ENCODE measurements at places on chromosomes 7 and 10.

- no peak for DNase-seq
These were observed 61.3 kb downstream of the GFRA1 start for GRCh38 chr10:116211682-116212081.

DNA sequence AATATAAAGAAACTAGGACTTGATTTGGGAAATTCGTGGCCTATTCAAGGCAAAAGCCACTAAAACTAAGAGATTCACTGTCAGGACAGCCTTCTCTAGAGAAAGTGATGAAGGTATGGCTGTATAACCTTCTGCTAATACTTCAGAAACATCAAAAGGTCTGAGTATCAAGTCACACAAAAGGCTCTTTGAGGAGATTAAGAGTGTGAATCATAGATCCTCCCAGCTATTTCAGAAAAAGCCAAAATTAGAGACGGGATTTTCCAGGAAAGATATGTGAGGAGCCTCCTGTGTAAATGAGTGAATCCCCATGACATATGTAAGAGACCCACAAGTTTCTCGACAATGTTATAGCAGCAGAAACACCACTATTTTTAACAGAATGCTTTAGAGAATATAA, 56.2 kb downstream of the UBE3C start:
- DNase-seq, result no peak

DNA sequence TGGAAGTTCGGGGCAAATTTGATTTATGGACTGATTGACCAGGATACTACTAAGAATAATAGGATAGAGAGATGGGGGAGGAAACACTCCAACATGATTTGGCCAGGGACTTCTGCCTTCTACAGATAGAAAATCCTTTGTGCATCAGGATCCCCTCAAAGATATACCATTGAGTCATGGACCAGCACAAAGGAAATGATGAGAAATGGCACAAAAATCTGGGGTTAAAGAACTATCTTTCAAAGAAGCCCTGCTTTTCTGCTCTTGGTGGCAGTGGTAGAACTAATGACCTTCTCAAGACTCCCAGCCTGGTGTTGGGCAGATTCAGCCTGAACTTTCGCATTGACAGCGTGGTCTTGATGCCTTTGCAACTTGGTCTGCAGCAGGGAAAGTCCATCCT, 27.6 kb upstream of the LAMB1 start:
- DNase-seq, result no peak

DNA sequence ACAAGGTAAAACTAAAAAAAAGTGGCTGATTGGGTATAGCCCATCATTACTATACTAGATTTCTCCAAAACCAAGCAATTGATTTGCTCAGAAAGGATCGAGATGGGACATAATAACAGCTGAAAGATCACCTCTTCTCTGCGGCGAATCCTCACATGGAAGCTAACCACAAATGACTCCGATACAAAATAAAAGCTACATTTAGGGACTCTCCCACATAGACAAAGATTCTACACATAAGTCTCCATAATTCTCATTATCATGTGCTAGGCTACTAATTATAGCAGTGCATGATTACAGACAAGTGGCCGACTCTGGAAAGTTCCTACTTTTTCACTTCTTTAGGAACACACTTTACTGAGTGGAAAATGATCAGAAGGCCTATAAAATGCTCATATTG, 116.9 kb downstream of the RSU1 start:
- no peak for DNase-seq

GRCh38 chr7:123727071-123727837, 21.5 kb downstream of the WASL start:
- DNase-seq, result no peak

DNA sequence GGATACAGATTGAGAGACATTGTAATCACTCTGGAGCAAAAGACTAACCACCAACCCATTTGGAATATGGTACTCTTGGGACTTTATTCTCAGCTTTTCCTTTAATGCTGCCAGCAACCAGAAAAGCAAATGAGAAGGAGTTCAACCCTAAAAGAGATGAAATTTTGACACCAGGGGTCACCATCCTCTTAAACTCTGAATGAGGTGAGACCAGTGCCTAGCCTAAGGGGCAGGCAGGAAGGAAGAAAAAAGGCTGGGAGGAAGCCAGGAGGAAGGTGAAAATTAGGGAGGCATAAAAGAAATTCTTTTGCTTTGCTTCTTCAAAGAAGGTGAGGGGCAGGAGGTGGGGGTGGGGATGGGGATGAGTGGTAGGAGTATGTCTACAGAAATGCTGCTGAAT, 135.8 kb downstream of the JAZF1 start:
- DNase-seq, result no peak

- DNase-seq, result no peak
These were observed 126.5 kb upstream of the HABP2 start for GRCh38 chr10:113426181-113426877.

DNA sequence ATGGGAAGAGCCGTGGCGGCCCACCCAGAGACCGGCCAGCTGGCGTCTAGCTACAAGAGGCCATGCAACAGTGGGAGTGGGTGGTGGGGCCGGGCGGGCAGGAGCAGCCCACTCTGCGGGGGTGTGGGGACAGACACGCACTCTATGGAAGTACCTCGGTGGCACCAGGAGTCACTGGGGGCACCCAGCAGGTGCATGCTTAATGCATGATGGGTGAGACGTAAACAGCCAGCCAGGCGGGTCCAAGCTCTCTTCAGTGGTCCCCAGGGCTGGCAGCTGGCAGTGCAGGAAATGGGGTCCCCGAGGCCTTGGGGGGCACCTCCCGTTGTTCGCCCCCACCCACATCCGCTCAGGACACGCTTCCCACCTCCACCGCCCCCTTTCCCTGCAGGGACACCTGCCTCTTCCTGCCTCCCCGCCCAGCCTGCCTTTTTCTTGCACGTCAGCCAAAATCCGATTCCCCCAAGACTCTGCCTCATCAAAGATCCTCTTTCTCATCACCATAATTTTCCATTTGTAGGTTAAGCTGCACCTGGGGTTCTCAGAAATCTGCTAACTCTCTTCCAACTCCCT, 22.6 kb upstream of the PSMG3 start:
- DNase-seq, result no peak

- DNase-seq, result no peak
These were observed 76.4 kb upstream of the LRRC17 start for GRCh38 chr7:102836191-102836919.

GRCh38 chr10:93054486-93054885, 6.1 kb upstream of the CYP26C1 start:
- DNase-seq, result no peak

GRCh38 chr10:101111547-101111946, 19.6 kb upstream of the TLX1 start:
- DNase-seq, result no peak

- DNase-seq, result no peak
These were observed 5.6 kb downstream of the C10orf105 start for GRCh38 chr10:71714031-71714410.

DNA sequence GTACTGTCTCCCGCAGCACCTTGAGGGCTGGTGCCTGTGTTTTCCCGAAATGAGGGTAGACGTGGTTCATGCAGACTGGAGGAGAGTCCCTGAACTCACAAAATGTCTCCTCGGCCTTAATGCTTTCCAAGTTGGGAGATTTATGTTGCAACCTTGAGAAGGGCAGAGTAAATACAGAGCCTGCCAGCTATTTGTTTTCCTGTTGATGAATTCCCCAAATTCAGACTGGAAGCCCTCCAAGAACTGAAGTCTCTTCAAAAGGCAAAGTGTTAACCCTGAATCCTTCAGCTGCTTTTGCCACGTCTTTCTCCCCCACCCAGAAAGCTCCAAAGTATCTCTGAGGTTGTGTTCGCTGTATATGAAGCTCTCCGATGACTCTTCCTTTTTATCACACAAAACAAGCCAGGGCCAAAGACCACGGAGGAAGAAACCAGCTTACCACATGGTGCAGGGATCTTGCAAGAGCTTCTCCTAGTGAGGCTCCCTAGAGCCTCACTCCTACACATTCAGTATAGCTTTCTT, 254.7 kb upstream of the NFE2L3 start:
- no peak for DNase-seq

GRCh38 chr10:70931168-70931815, 42.9 kb upstream of the PCBD1 start:
- DNase-seq, result no peak

- DNase-seq, result no peak
These were observed 298.5 kb downstream of the GLRX3 start for GRCh38 chr10:130434446-130435385.

GRCh38 chr7:40244226-40244625, 109.4 kb downstream of the SUGCT start:
- no peak for DNase-seq

- no peak for DNase-seq
These were observed 58.9 kb downstream of the SH2D4B start for GRCh38 chr10:80596391-80597257.

GRCh38 chr7:7522421-7522820, 13.3 kb downstream of the COL28A1 start:
- DNase-seq, result no peak

DNA sequence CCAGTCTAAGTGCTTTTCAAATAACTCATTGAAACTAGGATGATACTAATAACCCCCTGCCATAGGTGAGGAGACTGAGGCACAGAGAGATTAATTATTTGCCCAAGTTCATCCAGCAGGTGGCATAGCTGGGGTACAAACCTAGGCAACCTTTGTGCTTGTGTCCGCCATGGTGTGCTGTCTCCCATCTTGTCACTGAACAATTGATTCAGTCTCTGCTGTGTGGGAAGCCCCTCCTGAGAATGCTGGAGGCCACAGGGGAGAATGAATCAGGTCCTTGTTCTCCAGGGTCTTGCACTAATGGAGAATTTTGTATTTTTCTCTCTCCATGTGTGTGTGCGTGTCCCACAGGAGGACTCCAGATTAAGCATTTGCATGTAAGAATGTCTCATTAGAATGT, 15.8 kb upstream of the TMEM236 start:
- DNase-seq, result no peak
